ENCODE measurements at places on chromosomes 6 and 20. TPM values are rescaled to one million over a fixed set of nuclear protein-coding genes. Genes with fewer than 3 reads are reported as not detected.

Gene OR2H1
- total RNA-seq, result not detected

GRCh38 chr20:50719328-50719727 is 12.1 kb upstream of the PARD6B start:
- no peak for DNase-seq

GRCh38 chr6:73521351-73521985 is 636 bp upstream of the EEF1A1 start:
- DNase-seq, result peak; percentile 91

Gene MEI4
- not detected for total RNA-seq

DNA sequence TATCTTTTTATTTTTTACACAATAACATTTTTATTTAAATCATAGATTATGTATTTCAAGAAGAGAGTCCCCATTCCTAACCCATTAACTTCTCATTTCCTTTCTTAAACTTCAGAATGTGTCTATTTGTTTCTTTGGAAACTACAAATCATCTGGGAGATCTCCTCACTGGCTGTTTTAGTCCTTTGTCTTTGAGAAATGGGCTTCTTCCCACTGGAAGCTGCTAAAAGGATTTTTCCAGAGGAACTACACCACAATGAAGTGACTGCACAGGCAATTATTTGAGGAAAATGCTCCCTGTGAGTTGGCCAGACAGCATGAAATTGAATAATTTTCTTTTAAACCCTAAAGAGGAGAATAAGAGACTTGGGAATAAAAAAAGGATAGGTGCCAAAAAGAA is 119.1 kb downstream of the TENT5A start:
- DNase-seq, result no peak

Gene TAGAP
- 1.5 TPM for total RNA-seq

Gene EMILIN3
- 6.4 TPM for total RNA-seq

Gene SAMD3
- not detected for total RNA-seq

- no peak for DNase-seq
These were observed 19.7 kb upstream of the GSTA4 start for GRCh38 chr6:53014744-53015143.

GRCh38 chr6:166145751-166146150 is 21.9 kb downstream of the TBXT start:
- DNase-seq, result no peak

GRCh38 chr20:707451-708110 is 32.0 kb upstream of the SCRT2 start:
- peak; percentile 43 for DNase-seq

- no peak for DNase-seq
These were observed 68.1 kb downstream of the CPNE5 start for GRCh38 chr6:36771145-36771544.

DNA sequence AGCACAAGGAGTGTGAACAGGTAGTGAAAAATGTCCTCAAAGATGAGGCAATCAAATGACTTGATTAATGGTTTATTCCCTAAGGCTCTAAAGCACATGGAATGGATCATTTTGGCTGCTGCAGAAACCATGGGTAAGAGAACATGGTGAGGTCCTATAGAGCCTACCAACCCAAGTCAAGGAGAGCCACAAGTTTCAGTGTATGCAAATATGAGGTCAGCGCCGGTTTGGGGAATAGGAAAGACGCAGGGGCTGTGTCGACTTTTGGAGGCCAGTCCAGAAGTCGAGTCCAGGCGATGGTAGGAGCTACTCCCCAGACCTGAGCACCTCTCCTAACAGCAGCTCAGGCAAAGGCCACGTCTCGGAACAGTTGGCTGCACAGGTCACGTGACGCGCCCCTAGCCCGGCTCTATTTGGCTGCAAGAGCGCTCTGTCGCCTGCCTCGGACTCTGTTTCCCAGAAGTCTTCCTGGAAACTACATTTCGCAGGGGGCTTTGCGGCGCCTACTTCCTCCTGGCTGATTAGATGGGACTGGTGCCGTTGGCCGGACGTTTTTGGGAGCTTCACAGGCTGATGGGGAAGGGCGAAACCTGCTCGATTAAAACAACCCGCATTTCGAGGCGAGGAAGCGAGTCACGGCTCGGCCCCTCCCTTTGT is 74.4 kb upstream of the CHD6 start:
- peak; percentile 89 for DNase-seq

DNA sequence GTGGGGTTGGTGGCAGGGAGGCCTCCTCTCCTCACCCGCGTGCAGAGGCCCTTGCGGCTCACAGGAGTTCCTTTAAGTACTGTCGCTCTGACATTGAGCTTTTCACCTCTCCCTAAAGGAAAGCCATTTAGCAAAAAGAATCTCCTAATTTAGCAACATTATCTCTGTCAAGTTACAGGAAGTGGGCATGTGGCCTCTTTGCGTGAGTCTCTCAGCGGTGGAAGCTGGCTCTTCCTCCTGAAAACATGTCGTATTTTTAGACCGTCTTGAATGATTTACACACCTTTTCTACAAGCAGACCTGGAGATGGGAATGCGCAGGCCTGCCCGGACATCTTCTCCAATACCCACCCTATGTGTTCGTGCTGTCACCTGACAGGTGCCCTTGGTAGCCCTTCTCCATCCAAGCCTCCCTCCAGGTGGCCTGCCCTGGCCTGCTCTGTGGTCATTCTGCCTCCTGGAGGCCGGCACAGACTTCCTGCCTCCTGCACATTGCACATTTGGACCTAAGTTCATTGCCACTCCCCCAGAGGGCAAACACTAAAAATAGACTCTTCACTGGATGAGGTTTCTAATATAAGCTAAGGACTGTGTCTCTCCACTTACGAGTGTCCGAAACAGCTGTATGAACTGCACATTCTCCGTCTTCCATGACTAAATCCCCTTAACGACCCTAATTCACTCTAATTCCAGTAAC is 18.5 kb upstream of the PHACTR3 start:
- peak; percentile 18 for DNase-seq

DNA sequence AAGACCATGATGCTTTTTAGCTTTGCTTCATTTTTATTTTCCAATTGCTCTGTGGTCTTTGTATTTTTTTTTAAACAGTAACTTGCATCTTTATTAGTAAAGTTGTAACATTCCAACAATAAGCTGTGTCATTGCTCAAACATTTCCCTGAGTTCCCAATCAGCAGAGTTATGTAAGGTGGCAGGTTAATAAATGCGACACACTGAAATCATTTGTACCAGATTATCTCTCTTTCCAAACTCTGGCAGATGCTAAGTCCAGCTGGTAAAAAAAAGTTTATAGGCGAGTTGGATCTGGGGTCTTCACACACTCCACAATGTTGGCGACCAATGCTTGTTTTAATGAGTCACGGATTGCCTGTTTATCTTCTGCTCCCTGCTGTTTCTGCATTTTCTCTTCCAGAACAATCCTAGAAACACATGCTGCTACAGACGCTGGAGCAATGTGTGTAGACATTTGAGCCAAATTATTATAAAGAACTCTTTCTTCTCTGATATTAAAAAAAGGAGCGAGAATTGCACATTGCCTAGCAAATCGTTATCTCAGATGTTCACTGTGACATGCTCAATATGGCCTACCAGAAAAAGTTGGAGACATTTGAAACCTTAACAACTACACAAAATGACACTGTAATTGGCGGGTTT is 113.6 kb upstream of the IFNGR1 start:
- DNase-seq, result no peak

Gene KCTD20
- 63.3 TPM for total RNA-seq

Gene OR2B6
- total RNA-seq, result not detected

DNA sequence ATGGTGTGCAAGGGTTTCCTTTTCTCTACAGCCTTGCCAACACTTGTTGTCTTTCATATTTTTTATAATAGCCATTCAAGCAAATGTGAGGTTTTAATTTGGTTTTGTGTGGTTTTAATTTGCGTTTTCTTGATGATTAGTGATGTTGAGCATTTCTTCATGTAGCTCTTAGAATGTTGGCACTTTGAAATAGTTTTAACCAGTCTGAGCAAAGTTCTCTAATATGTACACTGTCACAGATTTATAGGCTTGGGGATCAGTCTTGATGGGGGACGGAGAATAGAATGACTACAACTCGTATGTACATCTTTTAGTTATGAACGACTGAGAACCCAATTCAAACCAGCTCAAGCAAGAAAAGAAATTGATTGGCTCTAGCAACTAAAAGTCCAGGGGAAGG is 1003.1 kb downstream of the KIF16B start:
- DNase-seq, result no peak

Gene FAM209B
- total RNA-seq, result not detected

GRCh38 chr6:27837625-27838057 is 74.6 kb downstream of the OR2B2 start:
- no peak for DNase-seq

- no peak for DNase-seq
These were observed 7.9 kb downstream of the RAB32 start for GRCh38 chr6:146551545-146551944.

Gene SLC22A3
- 15.8 TPM for total RNA-seq

- no peak for DNase-seq
These were observed 37.6 kb downstream of the NKAIN2 start for GRCh38 chr6:123841067-123841896.

Gene PROKR2
- total RNA-seq, result not detected

DNA sequence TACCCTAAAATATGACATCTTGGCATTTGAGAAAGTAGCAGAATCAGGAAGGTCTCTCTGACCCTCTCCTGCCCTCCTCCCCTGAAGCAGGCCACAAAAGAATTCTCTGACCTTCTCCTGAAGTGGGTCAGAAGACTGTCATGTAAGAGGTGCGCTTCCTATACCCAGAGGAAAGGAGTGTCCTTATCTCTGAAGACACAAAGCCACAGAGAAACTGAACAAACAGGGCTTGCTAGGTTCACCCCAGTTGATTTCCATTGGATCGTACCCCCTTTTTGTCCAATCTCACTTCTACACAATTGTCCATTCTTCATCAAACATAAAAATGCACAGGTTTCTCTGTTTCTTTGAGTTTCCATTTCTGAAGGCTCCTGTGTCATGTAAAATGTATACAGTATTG is 272.0 kb upstream of the SOX4 start:
- DNase-seq, result no peak

- peak; percentile 90 for DNase-seq
These were observed 2.5 kb downstream of the MYMX start for GRCh38 chr6:44219053-44219814.

DNA sequence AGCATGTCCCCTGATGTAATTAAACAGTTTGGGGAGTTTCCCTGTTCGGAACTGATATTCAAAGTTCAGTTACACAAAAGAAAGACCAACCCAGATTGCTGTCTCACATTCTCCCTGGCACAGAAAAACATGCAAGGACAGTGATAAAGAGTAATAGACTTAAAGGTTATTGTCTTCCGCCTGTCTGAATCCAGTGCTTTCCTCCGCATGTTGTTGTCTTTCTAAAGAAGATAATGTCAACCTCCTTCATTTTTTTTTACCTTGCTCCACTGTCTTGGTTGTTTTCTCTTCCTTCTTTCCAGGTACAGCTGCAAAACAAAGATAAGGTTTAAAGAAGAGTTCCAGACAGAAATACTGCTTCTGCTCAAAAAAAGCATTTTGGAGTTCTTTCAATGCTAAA is 284.5 kb downstream of the TRDN start:
- DNase-seq, result no peak

GRCh38 chr6:16092990-16093389 is 35.9 kb upstream of the MYLIP start:
- no peak for DNase-seq

Gene MOXD1
- total RNA-seq, result 25.9 TPM

- no peak for DNase-seq
These were observed 183.2 kb upstream of the TCF21 start for GRCh38 chr6:133705731-133706130.

Gene TBX18
- 3.2 TPM for total RNA-seq

- DNase-seq, result peak; percentile 70
These were observed 73.9 kb downstream of the GFOD1 start for GRCh38 chr6:13413466-13413862.

Gene HNF4A
- total RNA-seq, result not detected

Gene RAET1G
- 1.9 TPM for total RNA-seq

- DNase-seq, result no peak
These were observed 31.5 kb downstream of the SNX5 start for GRCh38 chr20:17936761-17937732.

Gene LPA
- total RNA-seq, result not detected

GRCh38 chr6:154767003-154767723 is 33.9 kb downstream of the SCAF8 start:
- DNase-seq, result no peak

GRCh38 chr6:5752391-5752680 is 254.4 kb downstream of the NRN1 start:
- DNase-seq, result no peak

Gene VSX1
- total RNA-seq, result not detected

DNA sequence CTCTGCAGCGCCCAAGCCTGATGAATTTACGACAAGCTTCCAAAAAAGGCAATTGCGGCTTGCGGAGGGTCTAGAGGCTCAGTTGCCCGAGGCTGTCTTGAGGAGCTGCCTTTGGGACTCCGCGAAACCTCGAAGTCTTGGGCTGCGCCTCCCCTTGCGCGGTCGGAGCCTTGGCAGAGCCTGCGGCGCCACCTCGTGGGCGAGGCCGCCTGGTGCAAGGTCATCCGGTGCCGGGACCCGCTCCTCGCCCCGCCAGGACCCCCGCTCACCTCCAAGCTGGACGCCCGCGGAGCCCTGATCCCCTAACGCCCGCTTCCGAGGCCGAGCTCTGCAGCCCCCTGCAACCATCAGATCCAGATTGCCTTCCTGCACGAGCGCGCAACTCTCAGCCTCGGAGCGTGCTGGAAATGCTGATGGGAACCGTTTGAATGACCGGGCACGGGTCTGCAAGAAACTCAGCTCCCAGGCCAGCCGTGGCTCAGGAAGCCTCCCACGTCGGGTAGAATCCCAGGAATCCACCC is 14.9 kb upstream of the FAM210B start:
- no peak for DNase-seq

- DNase-seq, result peak; percentile 89
These were observed at the start of gene CNKSR3 for GRCh38 chr6:154510144-154510905. TSS of gene CNKSR3 (minus strand) at chr6:154510685. CDS start at chr6:154510114, 571 bp downstream.

DNA sequence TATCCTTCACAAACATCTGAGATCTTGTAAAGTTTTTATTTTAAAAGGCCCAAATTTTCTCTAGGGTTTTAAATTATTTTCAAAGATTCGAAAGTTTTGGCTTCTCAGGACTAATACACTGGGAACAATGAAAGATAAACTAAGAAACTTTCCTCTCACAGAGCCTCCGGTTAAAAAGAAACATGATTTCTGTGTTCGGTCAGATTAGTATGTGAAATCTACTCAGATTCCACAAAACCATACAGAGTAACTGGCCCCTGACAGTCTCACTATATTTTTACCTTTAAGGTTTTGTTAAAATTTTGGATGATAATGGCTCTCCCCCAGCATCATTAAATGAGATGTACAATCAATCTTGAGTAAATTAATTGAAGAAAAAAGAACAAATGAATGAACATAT is 471.0 kb downstream of the COL12A1 start:
- no peak for DNase-seq

Gene NKX2-4
- not detected for total RNA-seq

Measured in suprapubic skin (tissue), 4 donors.